ENCODE measurements at places on chromosomes 12 and 14. TPM values are rescaled to one million over a fixed set of nuclear protein-coding genes. Genes with fewer than 3 reads are reported as not detected.

Gene ACOT6
- not detected for total RNA-seq

Gene PAN2
- 36.4 TPM for total RNA-seq

DNA sequence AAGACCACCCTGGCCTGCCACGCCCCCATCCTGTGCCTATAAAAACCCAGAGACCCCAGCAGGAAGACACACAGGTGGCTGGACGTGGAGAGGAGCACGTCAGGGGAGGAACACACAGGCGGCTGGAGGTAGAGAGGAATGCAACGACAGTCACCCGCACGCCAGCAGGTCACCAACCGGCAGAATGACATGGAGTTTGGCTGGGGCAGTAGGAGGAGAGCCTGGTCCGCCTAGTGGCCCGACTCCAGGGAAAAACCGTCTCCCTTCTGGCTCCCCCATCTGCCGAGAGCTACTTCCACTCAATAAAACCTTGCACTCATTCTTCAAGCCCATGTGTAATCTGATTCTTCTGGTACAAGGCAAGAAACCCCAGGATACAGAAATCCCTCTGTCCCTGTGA is 62.7 kb upstream of the KCNH3 start:
- no peak for DNase-seq

Gene C12orf60
- total RNA-seq, result not detected

DNA sequence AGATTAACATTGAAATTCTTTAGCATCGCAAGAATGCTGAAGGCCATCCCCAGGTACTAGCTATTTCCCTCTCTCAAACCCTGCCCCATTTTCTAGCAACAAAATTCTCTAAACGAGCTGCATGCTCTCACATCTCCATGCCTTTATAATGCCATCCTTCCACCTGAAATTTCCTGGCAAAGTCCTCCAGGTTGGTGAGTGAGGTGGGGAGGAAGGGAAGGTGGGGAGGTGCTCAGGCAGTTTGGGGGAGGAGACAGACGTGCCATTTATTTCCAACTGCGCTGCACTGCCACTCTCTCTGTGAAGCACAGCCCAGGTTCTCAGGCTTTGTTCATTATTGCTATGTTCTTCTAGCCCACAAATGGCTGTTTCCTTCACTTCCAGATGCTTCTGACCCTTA is 208.4 kb downstream of the PAWR start:
- DNase-seq, result no peak

GRCh38 chr12:24909667-24910066 is 39.2 kb downstream of the BCAT1 start:
- DNase-seq, result peak; percentile 75

- no peak for DNase-seq
These were observed 172.8 kb downstream of the ETV6 start for GRCh38 chr12:11822081-11822834.

DNA sequence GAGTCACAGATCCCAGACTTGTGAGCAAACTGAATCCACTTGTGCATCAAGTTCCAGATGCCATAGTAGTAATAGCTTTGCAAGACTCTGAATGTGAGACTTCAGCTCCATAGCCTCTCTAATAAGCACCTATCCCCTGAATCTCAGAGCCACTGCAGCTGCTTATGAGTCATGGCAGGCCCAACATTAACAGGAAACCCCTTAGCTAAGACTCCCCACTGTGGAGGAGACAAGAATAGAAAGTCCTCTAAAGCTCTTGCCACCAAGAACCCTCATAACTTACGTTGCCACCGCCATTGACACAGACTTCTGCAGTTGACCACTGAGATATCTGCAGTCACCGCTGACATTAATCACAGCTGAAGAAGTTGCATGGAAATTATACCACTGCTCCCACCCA is 62.9 kb upstream of the PDE3A start:
- no peak for DNase-seq

- DNase-seq, result no peak
These were observed 24.3 kb downstream of the CMA1 start for GRCh38 chr14:24483604-24484252.

GRCh38 chr14:96071561-96071960 is 32.4 kb downstream of the C14orf132 start:
- peak; percentile 32 for DNase-seq

DNA sequence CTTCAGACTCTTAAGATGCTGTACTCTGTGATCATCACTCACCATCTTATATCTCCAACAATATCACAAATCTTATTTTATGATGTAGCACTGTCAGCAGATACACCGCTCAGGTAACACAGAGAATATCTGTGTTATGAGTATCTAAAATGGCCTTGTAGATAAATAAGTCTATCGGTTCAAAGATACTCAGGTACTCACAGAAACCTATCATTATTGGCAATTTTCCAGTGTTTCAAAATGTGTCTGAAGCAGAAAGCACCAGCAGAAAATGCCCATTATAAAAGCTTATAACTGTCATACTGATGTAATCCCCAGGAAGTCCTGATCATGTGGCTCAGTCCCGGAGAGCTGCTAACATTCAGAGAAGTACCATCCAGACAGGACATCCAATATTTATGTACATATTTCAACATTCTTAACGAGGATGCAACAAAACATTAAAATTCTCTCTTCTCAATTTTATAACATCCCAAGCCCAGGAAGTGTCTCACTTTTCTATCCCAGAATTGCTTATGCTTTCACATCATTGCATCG is 190.7 kb upstream of the LMNTD1 start:
- no peak for DNase-seq

- DNase-seq, result no peak
These were observed 19.7 kb upstream of the NUDT4 start for GRCh38 chr12:93358058-93358457.

DNA sequence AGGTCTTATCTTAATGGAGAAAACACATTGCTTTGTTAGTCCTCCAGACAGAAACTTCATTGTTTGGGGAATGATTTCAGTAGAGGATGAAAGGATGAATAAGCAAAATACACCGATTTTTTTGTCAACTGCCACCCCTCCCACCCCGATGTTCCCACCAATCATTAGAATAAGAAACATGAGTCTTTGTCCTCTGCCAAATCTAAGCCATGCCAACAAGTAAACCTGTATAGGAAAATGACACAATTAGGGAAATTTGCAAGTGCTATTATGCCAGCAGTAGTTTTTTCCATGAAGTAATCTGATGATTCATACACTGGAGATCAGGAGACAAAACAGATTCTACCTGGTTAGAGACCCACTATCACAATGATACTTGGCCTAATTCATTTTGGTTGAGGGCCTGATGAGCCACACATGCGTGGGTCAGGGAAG is 35.9 kb downstream of the FLRT2 start:
- no peak for DNase-seq

DNA sequence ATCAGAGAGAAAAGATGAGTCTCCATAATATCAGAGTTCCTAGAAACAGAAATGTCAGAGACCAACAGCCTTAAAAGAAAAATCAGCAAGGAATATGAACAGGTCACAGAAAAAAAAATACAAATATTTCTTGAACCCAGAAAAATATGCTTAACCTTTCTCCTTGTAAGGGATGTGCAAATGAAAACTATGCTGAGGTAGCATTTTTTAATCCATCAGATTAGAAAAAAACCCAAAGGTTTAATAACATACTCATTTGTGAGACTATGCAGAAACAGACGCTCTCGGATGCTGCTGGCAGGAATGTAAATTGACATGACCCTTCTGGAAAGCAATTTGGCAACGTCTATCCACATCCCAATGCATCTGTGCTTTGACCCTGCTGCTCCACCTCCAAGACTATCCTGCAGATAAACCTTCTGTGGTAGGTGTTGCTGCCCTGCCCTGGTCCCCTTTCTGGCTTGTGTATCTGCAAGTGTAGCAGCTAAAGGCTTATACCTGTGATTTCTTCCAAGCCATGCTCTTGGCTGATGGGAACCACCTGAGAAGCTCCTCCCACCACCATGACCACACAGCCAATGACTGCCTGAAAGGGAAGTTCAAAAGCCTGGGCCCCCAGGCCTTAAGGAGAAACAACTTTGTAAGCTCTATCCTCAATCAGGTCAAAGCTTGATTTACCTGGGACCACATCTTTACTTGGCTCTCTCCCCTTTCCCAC is 49.4 kb downstream of the LTBP2 start:
- DNase-seq, result no peak

DNA sequence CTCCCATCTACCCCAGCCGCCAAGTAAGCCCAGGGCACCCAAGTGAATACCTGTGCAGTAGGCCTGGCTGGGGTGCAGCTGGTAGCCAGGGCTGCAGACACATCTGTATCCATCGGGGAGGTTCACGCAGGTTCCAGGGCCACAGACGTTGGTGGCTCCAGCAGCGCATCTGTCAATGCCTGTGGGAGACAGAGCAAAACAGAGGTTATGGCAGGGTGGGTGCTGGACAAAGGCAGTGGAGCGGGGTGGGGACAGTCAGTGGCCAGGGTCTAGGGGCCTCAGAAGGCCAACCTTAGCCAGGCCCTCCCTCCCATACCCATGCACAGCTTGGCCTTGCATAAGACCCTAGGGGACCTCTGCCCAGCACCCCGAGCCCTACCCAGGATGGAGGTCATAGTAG is 29.2 kb downstream of the ISCA2 start:
- no peak for DNase-seq

Gene NTF3
- 1.8 TPM for total RNA-seq
